Esophagus squamous epithelium (tissue), 5 donors: ENCODE measurements at places on chromosomes 6 and 20.

DNA sequence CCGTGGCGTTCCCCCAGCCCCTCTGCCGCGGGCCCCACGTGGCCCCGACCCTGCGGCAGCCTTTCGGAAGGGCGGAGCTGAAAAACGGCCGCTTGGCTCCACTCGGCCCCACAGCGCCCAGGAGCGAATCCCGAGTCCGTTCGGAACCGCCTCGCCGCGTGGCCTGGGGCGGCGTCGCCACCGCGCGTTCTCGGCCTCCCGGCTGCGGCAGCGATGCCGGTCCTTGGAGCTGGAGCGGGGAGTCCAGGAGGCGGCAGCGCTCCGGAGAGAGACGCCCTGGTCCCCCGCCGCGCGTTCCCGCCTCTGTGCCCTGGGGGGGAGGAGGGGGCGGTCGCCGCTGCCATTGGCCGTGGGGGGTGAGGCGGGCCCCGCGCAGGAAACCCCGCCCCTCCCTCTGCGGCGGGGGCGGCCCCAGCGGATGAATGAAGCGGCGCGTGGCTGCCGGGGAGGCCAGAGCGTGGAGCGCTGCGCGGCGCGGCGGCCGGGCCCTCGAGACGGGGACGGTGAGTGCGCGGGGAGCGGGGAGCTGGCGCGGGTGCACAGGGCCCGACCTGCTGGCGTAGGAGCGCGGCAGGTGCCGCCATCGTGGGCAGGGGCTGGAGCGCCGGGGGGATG is at the start of gene SLCO4A1:
Gene SLCO4A1 (plus strand): TSS at position 453 of the 615 bp plus-strand sequence. CDS start 13,952 bp downstream, outside the sequence.
- no peak for DNase-seq

DNA sequence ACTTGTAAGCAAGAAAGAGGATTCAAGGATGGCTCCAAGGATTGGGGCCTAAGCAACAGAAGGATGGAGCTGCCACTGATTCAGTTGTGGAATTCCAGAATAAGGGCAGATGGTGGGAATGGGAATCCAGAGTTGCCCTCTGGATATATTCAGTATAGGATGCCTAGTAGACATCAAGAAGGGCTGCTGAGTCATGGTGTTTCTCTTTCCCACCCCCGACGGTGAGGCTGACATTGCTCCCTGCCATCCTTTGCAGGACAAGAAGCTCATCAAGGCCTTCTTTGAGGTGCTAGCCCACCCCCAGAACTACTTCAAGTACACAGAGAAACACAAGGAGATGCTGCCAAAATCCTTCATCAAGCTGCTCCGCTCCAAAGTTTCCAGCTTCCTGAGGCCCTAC is 11.2 kb upstream of the ZNF76 start:
- no peak for DNase-seq

DNA sequence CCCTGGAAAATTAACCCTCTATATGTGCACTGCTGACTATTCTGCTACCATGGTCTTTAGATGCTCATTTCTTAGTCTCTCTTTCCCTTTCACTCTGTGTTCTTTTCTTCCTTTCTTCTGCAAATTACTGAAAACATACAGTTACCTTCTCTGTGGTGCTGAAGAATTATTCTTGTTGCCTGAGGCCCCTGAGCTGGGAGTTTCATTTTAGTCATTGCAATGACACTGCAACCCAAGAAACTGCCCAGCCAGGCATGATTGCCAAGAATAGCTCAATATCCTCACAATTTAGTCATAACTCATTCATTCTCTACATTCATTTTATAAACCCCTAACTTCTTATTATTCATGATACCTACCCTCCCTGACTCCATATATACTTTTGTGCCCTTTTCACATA is 245.8 kb upstream of the RAB32 start:
- DNase-seq, result no peak

DNA sequence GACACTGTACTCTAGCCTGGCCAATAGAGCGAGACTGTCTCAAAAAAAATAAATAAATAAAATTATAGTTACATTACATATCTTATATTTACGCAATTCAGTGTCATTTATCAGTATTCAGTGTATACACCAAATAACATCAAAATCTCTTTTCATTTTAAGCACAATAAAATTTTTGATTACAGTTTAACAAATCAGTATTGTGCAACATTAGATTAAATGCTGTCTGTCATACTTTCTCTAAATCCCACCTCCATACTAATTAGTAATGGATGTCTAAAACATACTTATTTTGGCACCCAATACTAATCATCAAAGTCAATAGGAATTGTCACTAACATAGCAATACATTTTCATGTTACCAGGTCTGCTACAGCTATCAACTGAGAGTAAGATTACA is 27.4 kb downstream of the IBTK start:
- DNase-seq, result no peak

GRCh38 chr6:81253821-81254220 is 498.7 kb downstream of the TENT5A start:
- no peak for DNase-seq

GRCh38 chr6:2197984-2198383 is 47.4 kb downstream of the GMDS start:
- no peak for DNase-seq

DNA sequence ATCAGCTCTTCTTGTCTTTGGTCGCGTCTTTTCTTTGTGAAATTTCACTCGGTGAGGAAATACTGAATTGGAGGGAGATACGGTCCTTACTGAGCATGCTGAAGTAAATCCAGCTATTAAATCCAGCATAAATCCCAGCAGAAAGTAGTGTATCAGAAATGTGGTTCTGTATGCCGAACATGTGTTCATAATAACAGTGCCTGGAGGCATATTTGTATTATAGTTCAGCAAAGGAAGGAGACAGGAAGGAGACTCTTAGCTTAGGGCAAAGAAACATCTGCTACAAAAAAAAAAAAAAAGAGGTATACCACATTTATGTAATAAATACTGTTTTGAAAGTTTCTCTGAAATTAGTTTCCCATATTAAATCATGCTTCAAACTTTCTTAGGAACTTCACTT is 211.8 kb downstream of the PLCB4 start:
- DNase-seq, result no peak

- DNase-seq, result no peak
Measured at GRCh38 chr6:105609375-105609991, 206.6 kb upstream of the PREP start.

DNA sequence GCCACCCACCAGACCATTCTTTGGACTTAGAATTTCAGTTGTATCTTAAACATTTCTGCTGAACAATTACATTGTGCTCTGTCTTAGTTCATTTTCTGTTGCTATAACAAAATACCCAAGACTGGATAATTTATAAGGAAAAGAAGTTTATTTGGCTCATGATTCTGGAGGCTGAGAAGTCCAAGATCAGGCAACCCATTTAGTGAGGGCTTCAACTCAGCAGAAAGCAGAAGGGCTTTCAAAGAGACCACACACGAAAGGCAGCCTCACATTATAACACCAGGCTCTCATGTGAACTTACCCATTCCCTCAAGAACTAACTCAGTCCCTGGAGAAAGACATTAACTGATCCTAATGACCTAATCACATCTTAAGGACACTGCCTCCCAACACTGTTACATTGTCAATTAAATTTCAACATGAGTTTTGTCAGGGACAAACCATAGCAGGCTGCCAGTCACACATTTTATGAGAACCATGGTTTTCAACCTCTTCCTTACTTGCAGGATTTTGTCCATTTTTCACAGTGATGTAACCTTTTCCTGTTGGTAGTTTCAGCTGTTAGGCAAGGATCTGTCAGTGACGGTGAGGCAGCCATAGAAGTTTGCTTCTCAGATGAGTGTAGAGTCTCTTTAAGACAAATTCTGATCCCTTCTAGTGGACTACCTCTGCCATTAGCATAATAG is 399.6 kb upstream of the SOX4 start:
- DNase-seq, result no peak

- no peak for DNase-seq
Measured at GRCh38 chr6:80566361-80566760, 459.9 kb downstream of the BCKDHB start.

DNA sequence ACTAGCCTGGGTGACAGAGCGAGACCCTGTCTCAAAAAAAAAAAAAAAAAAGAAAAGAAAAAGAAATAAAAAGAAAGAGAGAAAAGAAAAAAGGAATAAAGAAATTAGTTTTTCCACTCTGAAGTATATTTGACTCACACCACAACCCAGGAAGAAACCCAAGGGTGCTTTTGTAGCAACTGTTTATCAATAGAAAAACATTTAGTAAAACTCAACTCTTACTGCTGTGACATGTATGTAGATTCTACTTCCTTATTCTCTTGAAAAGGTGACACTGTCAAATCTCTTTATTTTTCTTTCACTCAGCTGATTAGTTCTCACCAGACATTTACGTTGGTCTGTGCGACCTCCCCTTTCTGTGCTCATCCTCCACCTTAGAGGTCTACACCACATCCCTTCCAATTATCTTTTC is 99.9 kb upstream of the SHLD1 start:
- DNase-seq, result no peak

GRCh38 chr20:52975803-52976531 is 3.8 kb downstream of the TSHZ2 start:
- DNase-seq, result no peak

DNA sequence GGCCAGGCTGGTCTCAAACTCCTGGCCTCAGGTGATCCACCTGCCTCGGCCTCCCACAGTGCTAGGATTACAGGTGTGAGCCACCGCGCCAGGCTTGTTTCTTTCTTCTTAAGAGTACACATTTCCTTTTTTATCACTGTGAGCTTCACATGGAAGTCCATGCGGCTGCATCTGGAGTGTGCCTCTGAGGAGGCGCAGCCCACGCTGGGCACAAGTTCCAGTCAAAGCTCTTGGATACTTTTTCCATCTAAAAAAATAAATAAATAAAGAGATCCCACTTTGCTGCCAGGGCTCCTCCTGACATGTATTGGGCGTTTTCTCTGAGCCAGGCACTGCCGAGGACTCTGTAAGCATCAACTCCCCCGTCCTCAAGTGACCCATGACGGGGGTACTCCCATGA is 123.0 kb downstream of the PREX1 start:
- no peak for DNase-seq

GRCh38 chr6:158213925-158214674 is 46.0 kb downstream of the GTF2H5 start:
- DNase-seq, result no peak

- no peak for DNase-seq
Measured at GRCh38 chr20:35883336-35883777, 70.9 kb downstream of the SCAND1 start.

- DNase-seq, result no peak
Measured at GRCh38 chr20:63403403-63404105, 42.4 kb upstream of the CHRNA4 start.

DNA sequence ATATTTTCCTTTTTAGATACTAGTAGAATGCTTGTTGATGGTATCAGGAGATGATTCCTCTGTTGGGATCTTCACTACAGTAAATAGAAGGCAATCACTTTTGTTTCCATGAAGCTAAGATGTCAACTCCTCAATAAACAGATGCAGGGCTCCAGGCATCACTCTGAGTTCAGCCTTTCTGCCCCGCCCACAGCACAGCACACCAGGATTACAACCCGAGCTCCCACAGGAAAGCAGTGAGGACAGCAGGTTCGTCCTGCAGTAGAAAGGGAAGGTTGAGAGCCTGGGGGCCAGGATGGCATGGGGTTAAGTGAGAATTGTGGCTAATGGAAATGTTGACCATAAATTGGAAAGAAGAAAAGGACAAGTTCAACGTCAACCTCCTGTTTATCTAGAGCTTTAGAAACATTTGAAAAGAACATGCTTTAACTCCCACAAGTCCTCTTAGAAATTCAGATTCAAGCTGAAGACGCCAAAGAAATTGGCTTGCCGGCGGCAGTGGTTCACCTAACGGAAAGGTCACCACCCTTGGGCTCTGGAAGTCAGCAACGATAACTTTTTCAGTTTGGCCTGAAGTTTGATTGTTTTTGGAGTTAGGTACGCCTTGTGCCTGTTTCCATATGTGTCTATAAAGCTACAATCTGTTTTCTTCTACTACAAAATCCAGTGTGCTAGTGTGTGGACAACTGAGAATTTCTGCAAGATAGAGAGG is 144.4 kb upstream of the PDE10A start:
- DNase-seq, result no peak

DNA sequence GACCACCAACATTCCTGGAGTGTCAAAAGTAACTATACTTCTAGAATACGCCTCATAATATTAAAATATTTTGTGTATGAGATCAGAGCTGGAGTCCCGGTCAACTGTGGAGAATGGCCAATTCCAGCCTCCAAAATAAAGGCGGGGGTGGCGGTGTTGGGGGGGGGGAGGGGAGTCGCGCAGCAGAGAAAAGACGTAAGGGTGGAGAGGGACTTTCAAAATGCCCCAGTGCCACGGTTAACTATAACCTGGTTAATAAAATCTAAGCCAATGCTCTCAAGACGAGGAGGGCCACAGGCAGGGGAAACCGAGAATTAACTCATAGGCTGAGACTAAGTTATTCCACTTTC is 1.3 kb downstream of the NUP153 start:
- no peak for DNase-seq

- no peak for DNase-seq
Measured at GRCh38 chr20:19729672-19730071, 28.4 kb upstream of the RIN2 start.

GRCh38 chr6:156698239-156699016 is 78.8 kb upstream of the ARID1B start:
- DNase-seq, result no peak

DNA sequence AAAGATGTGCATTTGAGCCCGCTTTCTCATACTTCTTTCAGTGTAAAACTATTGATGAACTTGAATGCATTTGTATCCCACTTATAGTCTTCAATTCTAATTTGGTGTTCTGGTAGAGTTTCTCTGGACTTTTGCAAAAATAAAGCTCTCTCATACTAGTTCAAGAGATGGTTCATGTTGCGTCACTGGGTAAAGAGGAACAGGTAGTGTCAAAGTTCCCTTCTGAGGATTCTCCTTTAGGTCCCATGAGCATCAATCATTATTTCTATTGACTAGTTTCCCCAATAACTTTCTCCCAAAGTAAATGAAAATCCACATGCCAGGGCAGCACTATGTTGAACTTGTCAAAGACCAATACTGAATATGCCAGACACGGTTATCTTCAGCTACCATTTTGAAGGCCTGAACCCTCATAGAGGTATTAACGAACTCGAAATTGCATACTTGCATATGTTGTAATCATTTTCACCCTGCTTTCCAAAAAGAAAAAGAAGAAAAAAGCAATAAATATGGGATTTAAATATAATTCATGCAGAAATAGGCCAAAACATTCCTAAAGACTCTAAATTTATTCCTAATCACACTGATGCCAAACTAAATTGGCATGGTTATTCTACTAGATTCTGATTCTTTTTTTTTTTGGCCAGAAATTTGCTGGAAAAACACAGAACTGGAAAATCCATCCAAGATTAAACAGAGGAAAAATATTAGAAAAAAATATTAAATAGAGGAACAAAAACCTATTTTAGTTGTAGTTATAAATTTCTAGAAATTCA is 84.5 kb downstream of the SGK1 start:
- DNase-seq, result no peak

- DNase-seq, result no peak
Measured at GRCh38 chr6:11055127-11055627, 11.1 kb upstream of the ELOVL2 start.

DNA sequence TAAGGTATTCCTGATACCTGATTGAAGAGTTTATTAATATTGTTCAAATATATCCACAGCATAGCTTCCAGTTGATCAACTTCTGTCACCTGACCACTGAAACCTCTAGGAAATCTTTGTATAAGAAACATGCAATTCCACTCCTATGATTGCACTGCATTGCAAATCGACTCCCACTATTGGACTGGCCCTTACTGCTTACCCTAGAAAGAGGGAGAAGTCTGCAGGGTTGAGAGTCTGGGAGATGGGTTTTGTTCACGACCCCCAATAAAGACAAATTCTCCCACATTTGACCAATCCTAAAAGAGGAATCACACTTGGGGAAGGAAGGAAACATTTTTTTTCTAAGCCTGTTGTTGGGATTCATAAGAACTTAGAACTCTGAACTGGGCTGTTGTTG is 43.7 kb downstream of the TNFRSF21 start:
- no peak for DNase-seq

- DNase-seq, result no peak
Measured at GRCh38 chr20:46523696-46524328, 10.5 kb upstream of the ZNF334 start.
